Fibroblast of mammary gland (primary cell): ENCODE measurements at places on chromosomes 3 and 15.
A peak's percentile ranks its signal among the peaks of the same experiment; 100 is the strongest.

DNA sequence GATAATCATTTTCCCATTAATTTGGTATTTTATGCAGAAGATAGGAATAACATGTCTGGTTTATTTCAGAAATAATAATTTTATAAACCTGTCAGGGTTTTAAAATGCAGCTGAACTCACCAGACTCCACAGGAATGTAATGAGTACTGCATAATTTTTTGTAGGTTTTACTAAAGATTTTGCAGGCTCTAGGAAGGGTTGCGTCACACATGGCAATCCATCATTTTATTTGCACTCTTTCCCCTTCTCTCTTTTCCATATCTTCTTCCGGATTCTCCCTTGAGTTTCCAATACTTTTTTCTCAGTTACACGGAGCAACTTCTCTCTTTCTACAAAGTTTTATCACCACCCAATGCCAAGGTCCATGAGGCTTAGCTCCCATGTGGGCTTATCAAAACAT is 234.7 kb downstream of the NFKBIZ start:
- peak; percentile 55 for DNase-seq

DNA sequence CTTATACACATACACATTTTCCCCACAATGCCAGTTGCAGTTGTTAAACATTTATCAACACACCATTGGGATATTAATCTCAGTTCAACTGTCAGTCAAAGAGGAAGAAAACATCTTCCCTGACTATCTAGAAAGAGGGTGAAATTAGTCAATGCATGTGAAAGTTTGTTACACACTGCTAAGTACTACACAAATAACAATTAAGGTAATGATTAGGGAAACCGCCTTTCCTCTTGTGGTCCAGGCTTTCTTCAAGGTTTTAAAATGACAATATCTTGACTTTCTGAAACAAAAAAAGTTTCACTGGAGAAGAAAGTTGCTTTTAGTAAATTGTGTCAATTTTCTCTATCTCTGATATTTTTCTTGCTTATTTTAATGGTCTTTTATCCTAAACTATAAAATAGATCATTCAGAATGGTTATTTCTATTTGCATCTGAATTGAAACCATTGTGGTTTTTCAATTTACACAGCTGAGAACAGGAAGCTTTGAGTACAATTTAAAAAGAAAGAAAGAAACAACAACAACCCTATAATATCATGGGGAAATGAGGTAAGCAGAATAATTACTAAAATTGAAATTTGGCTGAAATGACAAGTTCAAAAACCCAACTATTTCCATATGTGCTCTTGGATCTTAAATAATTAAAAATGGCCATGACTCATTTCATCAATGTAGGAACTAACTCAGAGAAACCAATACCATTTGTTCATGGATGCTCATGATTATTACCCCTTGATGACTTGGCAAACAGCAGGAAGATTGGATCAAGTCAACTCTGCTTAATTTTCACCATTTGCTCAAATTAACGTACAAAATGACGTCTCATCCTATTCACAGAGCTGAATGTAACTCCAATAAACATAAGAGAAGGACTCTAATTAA is 31.7 kb downstream of the GPR149 start:
- DNase-seq, result no peak

DNA sequence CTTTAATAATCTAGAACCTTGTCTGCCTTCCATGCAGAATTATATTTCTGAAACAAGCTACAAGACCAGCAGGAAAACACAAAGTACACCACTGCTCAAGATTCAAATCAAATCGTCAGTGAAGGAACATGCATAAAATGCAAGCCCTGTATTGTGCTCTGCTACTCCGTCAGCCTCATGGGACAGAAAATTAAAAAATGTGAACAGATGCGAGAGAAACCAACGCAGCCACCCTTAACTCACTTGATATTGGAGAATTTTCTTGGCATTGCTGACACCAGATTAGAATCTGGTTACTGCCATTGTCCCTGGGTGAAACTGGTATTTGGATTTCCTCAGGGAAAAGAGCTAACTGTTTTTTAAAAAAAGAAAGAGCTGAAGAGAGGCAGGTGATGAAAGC is 23.6 kb downstream of the ANXA2 start:
- DNase-seq, result no peak

GRCh38 chr3:136939489-136939888 is 18.3 kb upstream of the IL20RB start:
- no peak for DNase-seq

DNA sequence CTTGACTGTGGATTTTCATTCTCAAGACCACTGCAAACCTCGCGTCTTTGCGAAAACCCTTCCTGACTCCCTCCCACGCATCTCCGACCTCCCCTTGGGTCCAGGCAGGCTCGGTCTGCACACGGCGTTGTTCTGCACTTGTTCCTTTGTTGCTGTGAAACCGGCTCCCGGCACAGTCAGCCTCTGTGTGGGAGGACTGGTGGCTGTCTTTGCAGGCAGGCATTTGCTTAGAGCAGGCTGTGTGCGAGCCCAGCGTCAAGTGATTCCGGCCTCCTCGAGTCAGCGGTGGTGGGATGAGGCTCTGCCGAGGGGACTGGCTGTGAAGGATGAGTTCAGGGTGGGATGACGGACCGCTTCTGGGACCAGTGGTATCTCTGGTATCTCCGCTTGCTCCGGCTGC is 102.6 kb upstream of the ROPN1 start:
- DNase-seq, result no peak

- DNase-seq, result no peak
These were observed 671.9 kb upstream of the CBLB start for GRCh38 chr3:106540743-106541142.

DNA sequence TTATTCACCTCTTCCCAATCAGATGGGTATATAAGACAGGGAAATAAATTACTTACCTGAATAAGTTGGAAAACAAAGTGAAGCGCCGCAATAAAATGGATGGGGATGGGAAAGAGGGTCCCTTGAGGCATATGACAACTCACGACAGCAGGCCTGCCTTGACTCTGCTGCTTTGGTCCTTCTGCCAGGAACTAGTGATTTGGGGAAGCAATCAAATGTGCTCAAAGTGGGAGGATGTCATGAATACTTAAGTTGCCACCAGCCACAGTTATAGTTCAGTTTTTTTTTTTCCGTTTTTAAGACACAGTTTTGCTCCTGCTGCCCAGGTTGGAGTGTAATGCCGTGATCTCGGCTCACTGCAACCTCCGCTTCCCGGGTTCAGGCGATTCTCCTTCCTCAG is 4.6 kb downstream of the PARL start:
- no peak for DNase-seq
